ENCODE measurements at places on chromosomes 12 and 14. TPM values are rescaled to one million over a fixed set of nuclear protein-coding genes. Genes with fewer than 3 reads are reported as not detected.

Gene CLEC12A
- total RNA-seq, result not detected

- no peak overlapping the region for H3K4me3 ChIP-seq
- H3K27ac ChIP-seq, result no peak overlapping the region
- H3K36me3 ChIP-seq, result no peaks in the 10 kb centered on the region
These were observed 645.4 kb upstream of the ATXN7L3B start for GRCh38 chr12:73892201-73892600.

GRCh38 chr12:3003357-3003992, 44.3 kb downstream of the TEAD4 start:
- no peaks in the 10 kb centered on the region for H3K27me3 ChIP-seq
- H3K4me3 ChIP-seq, result no peak overlapping the region
- no peak overlapping the region for H3K27ac ChIP-seq
- no peaks in the 10 kb centered on the region for H3K36me3 ChIP-seq

Gene MAGOHB
- total RNA-seq, result 58.8 TPM

DNA sequence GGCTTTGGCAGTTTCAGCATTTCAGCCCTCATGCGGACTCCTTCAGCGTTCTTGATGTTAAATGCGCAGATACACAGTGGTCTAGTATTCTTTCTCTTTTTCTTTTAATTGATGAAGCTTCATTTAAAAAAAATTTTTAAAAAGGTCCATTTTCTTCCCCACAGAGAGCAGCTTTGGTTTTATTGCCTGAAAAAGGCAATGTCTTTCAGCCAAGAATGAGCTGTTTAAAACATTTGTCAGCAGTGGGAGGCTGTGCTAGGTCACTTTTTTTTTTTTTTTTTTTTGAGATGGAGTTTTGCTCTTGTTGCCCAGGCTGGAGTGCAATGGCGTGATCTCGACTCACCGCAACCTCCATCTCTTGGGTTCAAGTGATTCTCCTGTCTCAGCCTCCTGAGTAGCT, 13.5 kb downstream of the KMT5A start:
- H3K27me3 ChIP-seq, result no peaks in the 10 kb centered on the region
- no peak overlapping the region for H3K4me3 ChIP-seq
- H3K36me3 ChIP-seq, result peaks cover 27% of the 10 kb centered on the region

Gene VIPAS39
- 12.3 TPM for total RNA-seq

DNA sequence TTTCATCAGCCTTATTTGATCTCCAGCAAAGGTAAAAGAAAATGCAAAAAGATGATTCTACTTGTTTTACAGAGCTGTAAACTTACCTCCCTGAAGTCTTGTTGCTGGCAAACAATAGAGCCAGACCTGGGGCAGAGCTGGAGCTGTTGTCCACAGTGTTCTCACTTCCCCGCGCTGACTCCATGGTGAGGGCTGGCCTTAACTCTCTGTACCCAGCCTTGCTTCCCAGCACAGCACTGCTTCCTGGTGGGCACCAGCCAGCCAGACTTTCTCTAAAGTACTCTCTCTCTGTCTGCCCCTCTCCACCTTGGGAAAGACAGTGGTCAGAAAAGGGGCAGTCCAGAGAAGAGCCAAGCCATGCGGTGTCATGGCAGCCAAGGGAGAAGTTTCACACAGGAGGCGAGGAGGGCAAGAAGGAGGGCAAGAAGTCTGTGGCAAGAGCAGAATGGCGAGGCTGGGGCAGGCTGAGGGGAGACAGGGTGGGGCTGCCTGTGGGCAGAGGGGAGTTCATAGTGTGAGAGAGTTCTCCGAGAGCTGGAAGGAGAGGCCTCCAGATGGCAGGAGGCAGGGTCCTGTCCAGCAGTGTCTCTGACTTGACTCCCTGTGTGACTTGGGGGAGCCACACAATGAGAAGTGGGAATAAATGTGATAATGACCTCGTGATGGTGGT, 9.3 kb downstream of the EVL start:
- H3K27ac ChIP-seq, result peak overlapping the region; percentile 96
- peak overlapping the region; percentile 57 for H3K4me3 ChIP-seq

DNA sequence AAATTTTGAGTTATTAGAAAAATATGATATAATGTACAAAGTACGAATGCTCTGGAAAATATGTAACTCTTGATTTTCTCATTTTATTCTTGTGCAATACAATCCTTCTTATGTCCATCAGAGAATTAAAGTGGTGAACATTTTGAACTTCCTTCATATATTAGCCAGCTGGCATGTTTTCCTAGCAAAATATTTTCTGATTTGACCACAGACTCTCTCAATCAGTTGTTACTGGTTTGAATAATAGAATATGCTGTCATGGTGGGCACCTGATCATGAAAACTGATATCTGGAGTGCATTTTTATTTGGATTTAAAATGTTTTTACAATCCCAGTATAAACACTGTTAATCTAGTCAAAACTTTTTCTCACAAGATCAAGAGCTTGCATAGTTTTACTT, 24.2 kb downstream of the PARPBP start:
- H3K36me3 ChIP-seq, result peaks cover 18% of the 10 kb centered on the region
- H3K27me3 ChIP-seq, result no peaks in the 10 kb centered on the region
- no peak for DNase-seq
- no peak overlapping the region for H3K4me3 ChIP-seq

Gene NANOG
- not detected for total RNA-seq

DNA sequence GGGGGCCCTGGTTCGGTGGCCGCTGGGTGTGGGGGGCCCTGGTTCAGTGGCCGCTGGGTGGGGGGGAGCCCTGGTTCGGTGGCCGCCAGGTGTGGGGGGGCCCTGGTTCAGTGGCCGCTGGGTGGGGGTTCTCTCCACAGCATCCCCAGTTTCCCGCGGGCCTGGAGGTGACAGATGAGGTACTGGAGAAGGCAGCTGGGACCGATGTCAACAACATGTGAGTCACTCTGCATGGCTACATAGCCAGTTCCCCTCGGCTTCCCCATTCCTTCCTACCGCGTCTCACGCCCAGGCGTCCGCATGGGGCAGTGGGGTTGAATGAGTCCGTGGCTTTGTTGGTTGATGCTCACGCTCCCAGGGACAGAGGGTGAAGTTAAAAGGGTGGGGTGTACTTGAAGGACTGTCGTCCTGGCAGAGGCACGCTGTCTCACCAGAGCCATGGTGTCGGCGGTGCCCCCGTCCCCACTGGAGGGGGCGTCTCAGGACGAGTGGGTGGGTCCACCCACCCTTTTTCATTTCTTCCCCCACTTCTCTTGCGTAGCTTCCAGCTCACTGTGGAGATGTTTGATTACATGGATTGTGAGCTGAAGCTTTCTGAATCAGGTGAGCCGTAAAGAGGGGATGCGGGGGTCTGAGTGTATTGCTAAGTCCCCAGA, 15.6 kb downstream of the HIP1R start:
- H3K36me3 ChIP-seq, result peaks cover 1% of the 10 kb centered on the region
- no peaks in the 10 kb centered on the region for H3K27me3 ChIP-seq
- no peaks in the 10 kb centered on the region for H3K4me1 ChIP-seq
- DNase-seq, result no peak
- no peak overlapping the region for H3K4me3 ChIP-seq
- H3K27ac ChIP-seq, result no peak overlapping the region

DNA sequence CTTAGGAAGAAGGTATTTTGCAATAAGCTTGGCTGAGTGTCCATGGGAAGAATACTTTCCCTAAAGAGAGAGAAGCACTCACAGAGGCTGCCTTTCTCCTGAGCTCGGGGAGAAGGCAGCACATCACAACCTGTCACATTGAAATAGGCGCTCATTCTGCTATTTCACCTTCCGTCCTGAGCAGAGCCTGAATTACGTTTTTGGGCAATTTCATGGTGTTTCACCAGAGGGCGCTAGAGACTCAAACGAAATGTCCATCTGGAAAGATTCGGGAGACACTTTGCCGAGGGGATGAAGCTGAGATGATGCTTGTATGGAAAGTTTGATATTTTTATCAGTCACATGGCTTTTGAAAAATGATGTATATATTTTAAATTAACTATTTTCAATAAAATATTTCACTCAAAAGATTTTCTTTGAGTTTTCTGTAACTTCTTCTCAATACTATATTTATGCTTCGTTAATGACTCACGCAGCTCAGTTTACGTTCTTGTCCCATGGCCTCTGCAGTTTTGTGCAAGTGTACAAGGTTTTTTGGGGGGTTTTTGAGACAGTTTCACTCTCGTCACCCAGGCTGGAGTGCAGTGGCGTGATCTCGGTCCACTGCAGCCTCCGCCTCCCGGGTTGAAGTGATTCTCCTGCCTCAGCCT, 17.4 kb upstream of the B4GALNT3 start:
- H3K4me3 ChIP-seq, result no peak overlapping the region
- H3K27me3 ChIP-seq, result no peaks in the 10 kb centered on the region
- peaks cover 7% of the 10 kb centered on the region for H3K36me3 ChIP-seq
- peak; percentile 64 for DNase-seq

DNA sequence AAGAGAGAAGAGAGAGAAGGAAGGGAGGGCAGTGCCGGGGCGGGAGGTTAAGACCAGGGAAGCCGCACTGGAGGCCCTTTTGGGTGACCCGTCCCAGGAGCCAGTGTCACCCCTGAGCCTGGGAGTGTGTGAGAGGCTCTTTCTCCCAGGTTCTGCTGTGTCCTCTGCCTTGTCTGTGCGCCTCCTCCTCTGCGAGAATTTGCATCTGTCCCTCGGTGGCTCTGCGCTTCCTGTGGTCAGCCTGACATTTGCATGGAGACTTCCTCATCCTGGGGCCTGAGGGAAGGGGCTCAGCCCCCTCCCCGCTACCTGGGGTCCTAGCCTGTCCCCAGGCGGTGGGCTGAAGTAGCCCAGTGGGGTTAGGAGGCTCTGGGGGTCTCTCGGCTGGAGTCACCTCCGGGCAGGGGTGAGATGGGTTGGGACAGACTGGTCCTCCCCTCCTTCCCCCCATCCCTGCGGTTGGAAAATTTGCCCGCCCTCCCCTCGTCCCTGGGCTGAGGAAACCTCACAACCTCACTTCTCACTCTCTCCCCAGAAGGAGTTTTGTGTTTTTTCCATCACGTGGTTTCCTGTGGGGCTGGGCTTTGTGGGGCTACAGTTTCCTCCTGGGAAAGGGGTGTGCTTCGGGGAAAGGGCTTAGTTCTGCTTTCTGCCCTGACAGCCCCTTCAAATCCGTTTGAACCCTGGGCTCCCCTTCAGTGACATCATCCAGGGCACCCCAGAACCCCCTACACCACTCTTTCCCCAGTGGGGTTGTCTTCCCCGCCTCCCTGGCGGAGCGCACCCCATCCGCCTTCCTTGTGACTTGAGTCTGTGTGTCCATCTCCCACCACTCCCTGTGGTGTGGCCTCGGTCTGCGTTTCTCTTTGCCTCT, 2.5 kb downstream of the PTPN6 start:
- H3K4me3 ChIP-seq, result peak overlapping the region; percentile 98
- peaks cover 69% of the 10 kb centered on the region for H3K4me1 ChIP-seq
- peaks cover 72% of the 10 kb centered on the region for H3K36me3 ChIP-seq
- peak; percentile 87 for DNase-seq

Data from activated naive CD4-positive, alpha-beta T cell treated with anti-CD3 and anti-CD28 coated beads for 36 hours (primary cell).